ENCODE measurements at places on chromosomes 3 and 15. TPM values are rescaled to one million over a fixed set of nuclear protein-coding genes. Genes with fewer than 3 reads are reported as not detected.

DNA sequence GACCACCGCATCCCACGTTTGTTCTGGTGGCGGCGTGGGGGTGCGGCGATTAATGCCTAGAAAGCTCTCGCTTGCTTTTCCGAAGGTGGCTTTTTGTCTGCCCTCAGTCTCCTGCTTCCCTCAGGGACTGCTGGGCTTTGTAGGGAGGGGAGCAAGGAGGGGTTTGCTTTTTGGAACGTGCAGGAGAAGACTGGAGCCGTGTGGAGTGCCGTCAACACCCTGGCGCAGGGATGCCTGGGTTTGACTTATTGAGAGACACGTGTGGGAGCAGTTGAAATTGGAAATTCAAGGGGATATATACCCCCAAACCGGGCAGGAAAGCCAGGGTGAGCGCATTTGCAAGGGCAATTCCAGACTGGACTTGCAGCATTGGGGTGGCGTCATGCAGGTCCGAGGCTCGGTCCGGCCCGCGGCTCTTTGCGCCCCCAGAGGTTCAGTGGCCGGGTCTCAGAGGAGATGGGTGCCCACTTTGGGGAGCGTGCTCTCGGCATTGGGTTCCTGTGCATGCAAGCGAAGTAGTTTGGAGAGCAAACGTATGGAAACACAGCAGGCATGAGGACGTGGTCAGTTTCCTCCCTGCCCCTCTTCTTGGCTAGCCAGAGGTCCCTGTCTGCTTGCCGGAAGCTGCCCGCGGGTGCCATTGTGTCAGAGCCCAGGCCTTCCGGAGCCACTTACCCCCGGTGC, 2.1 kb downstream of the EPHB1 start:
- peaks cover 25% of the 10 kb centered on the region for H3K4me1 ChIP-seq
- peaks cover 63% of the 10 kb centered on the region for H3K27me3 ChIP-seq
- H3K36me3 ChIP-seq: no peaks in the 10 kb centered on the region
- H3K27ac ChIP-seq: no peak overlapping the region
- no peak for DNase-seq

Gene ALDH1A3
- 2.9 TPM for total RNA-seq

GRCh38 chr15:79740561-79740960, 156.3 kb downstream of the MTHFS start:
- no peak overlapping the region for H3K4me3 ChIP-seq
- H3K36me3 ChIP-seq: no peaks in the 10 kb centered on the region
- no peak overlapping the region for H3K27ac ChIP-seq
- no peaks in the 10 kb centered on the region for H3K4me1 ChIP-seq

Gene SPRED1
- total RNA-seq: 8.7 TPM

DNA sequence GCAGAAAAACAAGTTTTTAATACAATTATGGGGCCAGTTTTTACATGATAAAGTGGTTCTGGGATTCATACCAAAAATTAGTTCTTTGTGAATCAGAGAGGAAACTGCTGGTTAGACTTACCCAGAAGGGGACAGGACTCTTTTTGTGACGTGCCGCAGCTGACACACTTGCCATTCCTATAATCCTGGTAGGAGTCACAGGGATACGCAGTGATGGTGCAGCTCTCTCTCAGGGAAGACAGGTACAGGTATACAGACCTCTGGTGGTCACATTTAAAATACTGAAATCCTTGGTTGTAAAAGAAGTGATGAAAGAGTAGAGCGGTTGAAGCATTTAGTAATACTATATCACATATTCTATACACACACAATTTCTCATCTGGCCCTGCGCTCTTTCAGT, 20.2 kb upstream of the TMEM41A start:
- H3K27me3 ChIP-seq: no peaks in the 10 kb centered on the region
- no peak for DNase-seq
- peaks cover 5% of the 10 kb centered on the region for H3K4me1 ChIP-seq
- no peak overlapping the region for H3K4me3 ChIP-seq
- no peak overlapping the region for H3K27ac ChIP-seq

Gene PPP2R3A
- total RNA-seq: 94.9 TPM

Data from left ventricle myocardium inferior (tissue), 1 donor.